ENCODE measurements at places on chromosomes 7 and 10.

DNA sequence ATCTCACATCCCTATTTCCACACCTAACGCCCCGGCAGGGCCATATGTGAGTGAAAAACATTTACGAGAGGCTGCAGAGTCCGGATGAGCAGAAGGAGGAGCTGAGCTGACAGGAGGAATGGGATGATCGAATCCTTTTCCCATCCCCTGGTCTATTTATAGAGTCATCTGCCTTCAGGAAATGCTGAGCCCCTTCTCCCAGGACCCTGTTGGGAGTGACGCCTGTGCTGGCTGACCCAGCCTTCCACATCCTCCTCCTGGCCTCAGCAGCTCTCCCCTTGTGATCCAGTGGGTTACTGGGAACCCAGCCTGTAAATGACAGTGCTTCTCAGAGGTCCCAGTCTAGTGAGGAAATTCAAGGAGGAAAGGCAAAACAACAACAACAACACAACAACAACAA, 16.6 kb downstream of the DENND2A start:
- DNase-seq = no peak

- no peak for DNase-seq
These were observed 11.0 kb downstream of the RASGEF1A start for GRCh38 chr10:43255634-43256431.

DNA sequence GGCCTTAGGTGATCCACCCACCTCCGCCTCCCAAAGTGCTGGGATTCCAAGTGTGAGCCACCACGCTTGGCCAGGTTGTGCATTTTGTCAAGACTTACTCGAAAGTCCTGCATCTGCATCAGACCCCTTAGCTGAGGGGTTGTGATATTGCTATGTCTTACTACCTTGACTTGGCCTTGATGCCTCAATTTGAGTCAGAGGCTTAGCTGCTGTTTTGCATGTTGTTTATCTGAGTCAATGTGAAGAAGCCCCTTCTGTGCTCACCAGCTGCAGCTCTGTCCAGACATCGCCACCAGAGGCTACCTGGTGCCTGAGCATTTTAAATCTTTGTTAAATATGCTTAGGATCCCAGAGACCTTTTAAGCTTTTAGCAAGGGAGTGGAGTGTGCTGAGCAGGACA, 18.1 kb downstream of the UBE2D4 start:
- no peak for DNase-seq

DNA sequence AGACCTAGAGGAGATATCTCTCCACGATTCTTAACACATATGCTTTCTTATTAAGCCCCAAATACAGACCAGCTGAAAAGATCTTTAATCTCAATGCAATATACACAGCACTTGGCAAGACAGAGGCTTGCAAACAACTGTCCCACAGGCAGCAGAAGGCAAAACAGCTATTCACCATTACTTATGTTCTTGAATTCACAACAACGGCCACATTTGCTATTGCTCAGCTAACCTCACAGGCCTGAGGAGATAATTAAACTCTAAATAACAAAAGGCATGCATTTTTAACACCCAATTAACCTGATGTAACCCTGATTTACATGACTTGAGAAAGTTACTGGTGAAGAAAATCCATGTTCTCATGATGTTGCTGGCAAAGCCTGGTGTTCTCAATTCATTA, 216.4 kb downstream of the CRPPA start:
- no peak for DNase-seq

- no peak for DNase-seq
These were observed 27.7 kb downstream of the CNPY1 start for GRCh38 chr7:155518633-155519032.

DNA sequence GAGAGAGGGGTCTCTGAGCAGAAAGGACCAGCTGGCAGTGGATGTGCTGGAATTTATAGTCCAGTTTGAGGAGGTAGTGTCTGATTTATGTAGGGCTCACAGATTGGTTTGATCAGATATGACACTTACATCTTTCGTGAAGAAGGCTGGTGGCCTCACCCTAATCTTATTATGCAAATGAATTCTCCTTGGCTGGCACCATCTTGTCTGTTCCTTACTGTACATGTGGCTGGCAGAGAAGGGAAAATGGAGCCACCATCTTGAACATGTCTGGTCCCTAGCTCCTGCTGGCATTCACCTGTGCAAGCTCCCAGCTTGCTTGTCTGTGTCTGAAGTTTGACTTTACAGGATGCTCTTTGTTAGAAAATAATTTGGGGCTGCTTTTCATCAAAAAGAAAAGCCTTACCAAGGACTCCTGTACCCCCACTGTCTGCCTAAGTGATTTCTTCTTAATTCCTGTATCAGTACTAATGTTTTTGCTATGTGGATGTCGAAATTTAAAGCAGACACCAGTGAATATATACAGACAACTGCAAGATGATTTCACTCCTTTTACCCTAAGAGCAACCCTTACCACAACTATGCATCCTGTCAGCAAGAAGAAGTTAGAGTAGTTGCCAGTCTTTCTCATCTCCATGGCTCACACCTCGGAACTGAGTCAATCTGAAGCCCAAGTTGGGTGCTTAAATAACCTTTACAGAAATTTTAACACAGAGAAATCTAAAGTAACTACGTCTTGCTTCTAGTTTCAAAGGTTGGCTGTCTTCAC, 322.0 kb upstream of the SEMA3D start:
- no peak for DNase-seq

- no peak for DNase-seq
These were observed 744.8 kb downstream of the REEP3 start for GRCh38 chr10:64265961-64266360.

GRCh38 chr10:10959666-10960065, 58.0 kb upstream of the CELF2 start:
- no peak for DNase-seq

DNA sequence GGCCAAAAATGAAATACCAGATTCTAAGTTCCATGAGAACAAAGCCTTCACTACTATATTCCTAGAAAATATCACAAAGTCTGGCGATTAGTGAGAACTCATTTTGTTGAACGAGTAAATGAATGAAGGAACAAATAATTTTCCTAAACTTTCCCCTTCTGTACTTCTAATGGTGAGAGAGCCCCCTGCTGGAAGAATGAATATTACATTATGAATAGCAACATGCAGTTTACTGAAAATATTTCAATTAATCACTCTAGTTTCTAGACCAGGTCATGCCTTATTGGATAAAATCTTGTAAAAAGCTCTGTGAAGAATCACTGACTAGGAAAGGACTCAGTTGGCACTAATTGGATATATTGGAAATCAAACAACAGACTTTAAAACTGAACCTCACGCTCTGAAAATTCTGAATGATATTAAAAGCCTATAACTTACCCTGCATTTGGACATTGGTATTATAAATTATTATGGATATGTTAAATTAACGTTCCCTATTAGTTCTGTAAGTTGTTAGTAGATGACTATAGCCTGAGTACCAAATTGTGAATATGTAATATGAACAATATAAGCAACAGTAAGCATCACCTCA, 32.4 kb upstream of the MTPN start:
- DNase-seq = no peak

DNA sequence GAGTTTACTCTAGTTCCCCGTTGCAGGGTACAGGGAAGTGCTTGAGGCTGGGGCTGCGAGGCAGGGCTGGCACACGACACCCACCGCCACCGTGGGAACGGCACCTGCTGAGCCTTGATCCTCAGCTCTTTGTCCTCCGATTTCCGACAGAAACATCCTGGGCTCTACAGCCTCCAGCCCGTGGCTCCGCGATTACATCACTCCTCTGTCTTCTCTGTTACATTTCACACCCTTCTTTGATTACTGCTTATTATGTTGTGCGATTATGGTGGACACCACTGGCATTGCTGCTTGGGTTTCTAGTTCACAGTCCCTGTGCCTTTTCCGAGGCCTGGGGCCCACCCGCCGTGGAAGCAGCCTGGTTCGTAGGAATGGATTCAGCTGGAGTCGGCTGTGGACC, 26.9 kb downstream of the FKBP6 start:
- no peak for DNase-seq

DNA sequence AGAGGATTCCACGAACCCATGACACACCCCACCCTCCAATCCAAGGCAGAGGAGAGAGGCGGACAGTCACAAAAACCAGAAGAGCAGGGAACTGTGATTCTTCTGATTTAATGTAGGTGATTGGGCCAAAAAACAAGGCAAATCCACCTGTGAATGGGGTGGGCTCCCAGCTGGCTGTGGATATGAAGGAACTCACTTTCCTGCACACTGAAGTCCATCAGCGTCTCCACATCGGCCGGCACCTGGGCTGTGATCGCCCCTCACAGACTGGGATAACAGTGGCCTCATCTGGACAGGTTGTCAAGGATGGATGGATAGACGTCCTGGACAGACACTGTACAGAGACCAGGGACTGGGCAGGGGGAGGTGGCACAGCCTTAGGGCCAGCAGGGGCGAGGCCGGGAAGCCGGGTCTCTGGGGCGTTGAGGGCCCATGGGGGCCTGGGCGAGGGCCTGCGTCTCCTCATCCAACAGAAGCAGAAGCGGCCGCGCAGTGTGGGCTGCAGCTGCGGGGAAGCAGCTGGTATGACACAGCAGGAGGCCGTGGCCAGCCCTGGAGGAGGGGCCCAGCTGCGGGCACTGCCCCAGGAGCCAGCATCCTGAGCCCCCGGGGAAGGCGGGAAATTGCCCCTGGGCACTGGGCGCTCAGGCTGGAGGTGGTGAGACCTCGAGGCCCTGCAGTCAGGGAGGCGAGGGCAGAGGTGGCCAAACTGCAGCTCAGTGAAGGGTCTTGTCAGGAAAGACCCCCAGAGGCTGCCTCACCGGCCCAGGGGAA, 54.2 kb downstream of the DIP2C start:
- DNase-seq = no peak

DNA sequence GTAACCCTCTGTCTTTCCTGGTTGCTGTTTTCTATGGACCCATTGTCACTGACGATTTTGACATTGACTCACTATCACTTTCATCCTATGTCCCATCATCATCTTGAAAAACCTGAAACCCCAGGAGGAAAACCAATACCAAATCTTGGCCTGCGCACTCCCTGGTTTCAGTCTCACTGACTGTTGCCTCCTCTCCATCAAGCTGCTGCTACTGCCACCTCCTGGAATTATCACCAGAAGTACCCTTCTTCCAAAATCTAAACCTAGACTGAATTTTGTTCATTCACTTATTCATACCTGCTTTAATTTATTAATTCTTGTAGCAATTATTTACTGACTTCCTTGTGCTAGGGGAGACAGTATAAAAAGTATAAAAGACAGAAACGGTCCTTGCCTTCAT, 44.5 kb upstream of the ACBD5 start:
- DNase-seq = peak; percentile 9

GRCh38 chr10:122019414-122019975, 30.5 kb downstream of the TACC2 start:
- DNase-seq = no peak

DNA sequence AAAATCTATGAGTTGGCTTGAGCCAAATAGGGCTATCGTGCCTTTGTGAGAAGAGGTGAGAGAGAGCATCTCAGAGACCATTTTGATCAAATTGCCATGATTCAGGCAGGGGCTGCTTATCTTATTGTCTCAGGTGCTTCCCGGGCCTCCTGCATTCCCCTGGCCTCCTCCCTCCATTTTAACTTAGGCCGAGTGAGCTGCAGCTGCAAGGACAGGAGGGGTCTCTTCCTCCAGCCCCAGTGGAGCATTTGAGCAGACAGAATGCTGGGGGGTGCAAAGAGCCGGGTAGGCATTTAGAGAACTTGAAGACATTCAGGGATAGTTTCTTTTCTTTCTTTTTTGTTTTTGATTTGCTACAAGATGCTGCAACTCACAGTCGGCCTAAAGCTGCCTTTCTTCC, 59.0 kb downstream of the BUB3 start:
- DNase-seq = no peak

DNA sequence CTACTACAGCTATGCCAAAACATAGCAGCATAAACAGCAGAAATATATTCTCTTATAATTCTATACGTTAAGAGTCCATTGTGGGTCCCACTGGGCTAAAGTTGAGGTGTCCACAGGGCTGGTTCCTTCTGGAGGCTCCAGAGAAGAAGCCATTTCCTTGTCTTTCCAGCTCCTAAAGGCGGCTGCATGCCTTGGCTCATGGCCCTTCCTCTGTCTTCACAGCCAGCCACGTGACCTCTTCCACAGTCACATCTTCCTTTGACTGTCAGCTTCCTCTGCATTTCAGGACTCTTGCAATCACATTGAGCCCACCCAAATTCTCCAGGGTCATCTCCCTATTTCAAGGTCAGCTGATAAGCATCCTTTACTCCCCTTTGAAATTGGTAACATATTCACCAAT, 17.2 kb downstream of the NACAD start:
- no peak for DNase-seq

DNA sequence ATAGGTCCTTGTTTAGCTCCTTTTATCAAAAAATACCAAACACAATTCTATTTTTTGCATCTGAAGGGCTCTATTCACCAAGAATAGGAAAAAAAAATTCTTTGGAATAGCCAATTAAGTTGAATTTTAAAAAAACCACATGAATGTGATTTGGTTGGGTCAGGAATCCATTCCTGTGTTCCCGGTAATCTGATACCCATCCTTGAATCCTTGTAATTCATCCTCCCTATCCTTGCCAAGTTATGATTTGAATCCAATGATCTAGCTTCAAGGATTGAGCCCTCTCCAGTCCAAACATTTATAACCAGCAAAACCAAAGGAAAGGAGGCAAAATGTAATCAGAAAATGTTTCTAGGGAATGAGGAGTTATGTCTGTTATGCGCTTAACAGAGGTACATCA, 86.6 kb downstream of the CFAP58 start:
- no peak for DNase-seq

DNA sequence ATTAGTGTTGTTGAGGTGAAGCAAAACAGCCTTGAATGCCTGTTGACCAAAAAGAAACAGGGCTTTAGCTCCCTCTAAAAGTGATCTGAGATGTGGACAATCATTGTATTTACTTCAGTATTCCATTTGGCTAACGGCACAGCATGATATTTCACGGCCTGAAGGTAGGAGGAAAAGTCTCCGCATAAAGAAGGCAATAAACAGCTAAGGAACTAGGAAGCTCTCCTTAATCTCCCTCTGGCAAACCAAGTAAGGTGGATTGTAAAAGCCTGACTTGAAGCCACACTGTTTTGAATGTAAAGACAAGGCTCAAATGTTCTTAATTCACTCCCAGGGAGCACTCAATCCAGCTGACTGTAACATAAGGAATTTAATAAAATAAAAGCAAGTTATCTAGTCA, 160.0 kb upstream of the ZNF804B start:
- no peak for DNase-seq

DNA sequence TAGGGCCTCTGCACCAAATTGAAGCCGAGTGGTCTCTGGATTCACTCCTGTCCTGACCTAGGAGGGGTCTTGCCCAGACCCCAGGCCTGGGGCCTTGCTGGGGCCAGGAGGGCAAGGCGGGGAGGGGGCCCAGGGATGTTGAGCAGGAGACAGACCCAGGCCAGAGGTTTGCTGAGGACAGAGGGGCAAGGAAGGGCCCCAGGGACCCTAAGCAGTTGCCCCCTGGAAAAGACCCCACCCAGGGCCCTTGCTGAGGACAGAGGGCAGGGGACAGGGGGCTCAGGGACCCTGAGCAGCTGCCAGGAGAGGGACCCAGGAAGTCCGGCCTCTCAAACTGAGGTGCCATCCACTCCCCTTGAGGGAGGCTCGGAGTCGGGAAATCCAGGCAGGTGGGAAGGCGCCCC, 32.7 kb downstream of the FOXL3 start:
- no peak for DNase-seq
